ENCODE measurements at places on chromosomes 6 and 20.

- DNase-seq, result no peak
These were observed 19.7 kb upstream of the CALHM5 start for GRCh38 chr6:116491610-116492330.

DNA sequence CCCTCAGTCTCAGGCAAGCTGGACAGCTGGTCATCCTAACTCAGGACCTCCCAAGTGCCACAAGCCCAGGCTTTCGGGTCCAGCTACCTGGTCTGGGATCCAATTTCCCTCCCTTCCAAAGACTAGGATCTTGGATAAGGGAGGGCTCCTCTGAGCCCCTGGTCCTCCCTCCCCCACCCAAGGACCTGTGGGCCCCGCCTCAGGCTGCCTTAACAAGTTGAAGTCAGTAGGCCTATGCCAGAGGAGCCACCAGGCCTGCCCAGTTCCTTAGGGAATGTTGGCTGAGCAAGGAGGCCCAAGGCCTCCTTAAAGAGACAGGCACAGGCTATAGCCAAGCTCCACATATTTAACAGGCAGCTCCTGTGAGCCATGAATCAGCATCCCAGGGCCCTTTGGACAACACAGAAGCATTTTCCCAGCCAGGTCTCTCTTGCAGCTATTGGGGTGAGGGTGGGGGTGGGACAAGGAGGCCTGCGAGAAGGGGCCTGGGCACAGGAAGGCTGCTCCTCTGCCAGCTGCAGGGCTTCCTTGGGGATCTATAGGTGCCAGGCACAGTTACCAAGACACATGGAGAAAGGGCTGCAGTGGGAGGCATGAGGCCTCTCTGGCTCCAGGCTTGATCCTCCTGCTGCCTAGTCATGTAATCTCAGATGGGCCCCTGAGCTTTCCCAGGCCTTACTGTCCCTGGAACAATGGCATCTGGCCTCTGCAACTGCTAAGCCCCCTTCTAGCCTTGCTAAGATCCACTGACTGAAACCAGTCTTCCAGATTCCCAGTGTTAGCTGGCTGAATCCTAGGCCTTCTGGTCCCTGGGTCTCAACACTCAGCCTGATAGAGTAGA lies 27.4 kb upstream of the NOL4L start:
- no peak for DNase-seq

GRCh38 chr6:20873425-20874190 lies 339.4 kb downstream of the CDKAL1 start:
- no peak for DNase-seq

DNA sequence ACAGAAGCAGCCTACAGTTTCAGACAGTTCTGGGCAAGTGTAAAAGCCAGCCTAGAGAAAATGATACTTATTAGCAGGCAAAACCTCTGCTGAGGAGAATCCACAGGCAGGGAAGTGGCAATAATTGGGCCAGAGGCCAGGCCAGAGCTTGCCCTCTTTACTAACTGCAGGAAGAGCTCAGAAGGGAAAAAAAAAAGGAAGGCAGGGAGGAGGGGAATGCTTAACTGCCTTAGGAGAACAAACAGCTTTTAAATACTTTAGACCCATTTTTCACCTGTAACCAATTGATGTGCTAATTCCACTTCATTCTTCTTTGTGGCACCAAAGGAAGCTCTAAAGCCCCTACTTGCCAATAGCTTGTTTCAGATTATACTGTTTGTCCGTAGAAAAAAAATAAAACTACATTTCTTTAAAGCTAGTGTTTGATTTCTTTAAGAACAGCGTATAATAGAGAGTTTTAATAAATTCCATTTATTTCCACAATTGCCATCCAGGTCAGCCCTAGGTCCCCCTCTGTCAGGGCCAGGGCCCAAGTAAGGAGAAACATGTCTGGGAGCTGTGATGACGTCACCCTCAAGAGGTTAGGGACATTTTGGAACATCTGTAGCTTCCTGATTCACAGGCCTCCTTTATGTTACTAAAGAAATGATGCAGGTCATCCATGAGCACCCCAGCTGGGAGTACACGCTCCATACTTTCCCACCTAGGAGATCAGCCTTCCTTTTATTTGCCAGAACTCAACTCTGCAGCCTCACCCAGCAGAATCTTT lies 384.3 kb downstream of the CDC5L start:
- DNase-seq, result no peak

DNA sequence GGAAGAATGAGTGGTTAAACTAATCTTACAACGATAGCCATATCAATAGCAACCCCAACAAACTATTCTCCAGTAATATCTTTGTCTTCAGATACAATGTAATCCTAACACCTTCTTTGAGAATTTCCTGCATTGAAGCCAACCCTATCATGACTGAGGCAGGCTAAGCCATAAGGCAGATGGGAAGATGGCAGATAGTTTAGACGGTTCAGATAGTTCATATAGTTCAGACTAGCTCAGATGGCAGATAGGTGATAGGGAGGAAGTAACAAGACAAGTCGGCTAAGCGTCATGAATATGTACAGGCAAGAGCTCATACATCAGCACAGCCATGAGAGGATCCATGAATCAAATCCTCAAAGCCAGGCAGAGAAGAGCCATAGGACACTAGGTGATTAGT lies 39.1 kb upstream of the BEND6 start:
- DNase-seq, result no peak

DNA sequence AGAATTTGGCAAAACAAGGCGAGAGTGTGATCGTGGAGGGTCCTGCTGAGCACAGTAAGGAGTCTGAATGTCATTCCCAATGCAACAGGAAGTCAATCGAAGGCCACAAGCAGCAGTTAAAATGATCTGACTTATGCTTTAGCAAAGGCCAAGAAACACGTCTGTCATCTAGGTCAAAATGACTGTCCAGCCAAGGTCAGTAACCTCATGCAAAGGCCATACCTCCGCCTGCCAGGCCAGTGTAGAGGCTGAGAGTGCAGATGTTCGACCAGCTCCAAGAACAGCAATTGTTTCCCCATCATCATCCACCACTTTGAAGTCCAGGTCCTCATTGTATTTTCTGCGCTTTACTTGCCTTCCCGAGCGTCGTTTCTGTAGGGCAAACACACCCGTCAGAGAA lies 105.6 kb downstream of the CHD6 start:
- DNase-seq, result no peak

- no peak for DNase-seq
These were observed 14.3 kb downstream of the ID4 start for GRCh38 chr6:19851241-19852089.

DNA sequence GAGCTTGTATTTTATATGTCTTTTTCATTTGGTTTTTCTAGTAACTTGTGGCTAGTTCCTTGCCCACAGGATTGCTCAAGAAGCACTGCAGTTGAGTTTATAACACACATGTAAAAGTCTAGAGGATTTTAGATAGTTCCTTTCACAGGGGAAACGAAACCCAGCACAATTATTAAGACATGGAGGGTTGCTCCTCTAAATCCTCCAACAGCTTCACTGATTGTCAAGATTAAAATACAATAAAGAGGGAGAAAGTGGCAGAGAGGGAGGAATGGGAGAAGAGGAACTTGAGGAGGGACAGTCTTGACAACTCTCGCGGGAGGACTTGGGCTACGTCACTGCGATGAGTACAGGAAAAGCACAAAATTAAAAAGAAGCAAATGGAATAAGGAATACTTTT lies 9.7 kb upstream of the TBC1D7 start:
- DNase-seq, result no peak

- DNase-seq, result no peak
These were observed 301.8 kb downstream of the BTBD9 start for GRCh38 chr6:38337819-38338465.

DNA sequence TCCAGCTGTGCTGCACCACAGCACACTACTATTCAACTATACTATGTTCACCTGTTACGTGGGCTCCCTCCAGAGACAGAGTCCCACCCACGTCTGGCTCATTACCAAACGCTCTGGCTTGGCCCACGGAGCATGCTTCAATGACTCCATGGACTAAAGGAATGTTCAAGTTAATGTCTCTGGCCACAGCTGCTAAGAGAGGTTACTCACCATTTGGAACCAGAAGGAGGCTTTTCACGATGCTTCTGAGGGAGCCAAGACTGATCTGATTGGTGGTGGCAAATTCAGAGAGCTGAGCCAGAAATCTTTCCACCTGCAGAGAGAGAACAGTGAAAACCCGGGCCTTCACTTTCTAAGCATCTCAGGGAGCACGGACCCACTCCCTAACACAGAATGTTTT lies 15.6 kb downstream of the COMMD7 start:
- DNase-seq, result no peak

DNA sequence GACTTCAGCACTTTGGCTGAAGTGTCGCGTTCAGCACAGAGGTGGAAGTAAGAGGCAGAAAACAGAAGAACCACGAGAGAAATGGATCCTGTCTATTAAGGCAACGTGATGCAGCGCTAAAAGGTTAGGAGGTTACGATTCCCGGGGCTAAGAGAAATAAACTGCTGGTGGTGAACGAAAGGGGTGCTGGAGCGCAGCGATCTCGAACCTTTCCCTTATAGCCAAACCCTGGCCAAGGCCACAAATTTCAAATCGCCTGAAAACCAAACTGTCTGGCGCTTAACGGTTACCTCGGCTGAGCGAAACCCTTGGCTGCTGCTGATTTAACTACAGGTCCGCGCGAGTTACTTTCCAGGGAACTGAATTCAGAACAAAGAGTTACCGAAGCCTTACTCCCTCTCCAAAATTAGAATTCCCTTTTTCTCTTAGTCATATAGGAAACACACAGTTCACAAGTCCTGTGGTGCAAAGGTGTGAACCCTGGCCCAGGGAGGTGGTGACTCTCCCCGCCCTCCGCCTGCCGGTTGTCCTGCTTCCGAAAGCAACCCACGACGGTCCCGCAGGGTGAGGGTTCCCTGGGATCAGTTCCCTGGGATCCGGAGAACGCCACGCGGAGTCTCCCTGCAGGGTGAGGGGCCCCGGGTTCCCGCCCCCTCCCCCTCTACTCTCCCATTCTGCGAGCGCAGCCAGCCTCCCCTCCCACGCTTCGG lies 1.3 kb upstream of the SLC35D3 start:
- no peak for DNase-seq

DNA sequence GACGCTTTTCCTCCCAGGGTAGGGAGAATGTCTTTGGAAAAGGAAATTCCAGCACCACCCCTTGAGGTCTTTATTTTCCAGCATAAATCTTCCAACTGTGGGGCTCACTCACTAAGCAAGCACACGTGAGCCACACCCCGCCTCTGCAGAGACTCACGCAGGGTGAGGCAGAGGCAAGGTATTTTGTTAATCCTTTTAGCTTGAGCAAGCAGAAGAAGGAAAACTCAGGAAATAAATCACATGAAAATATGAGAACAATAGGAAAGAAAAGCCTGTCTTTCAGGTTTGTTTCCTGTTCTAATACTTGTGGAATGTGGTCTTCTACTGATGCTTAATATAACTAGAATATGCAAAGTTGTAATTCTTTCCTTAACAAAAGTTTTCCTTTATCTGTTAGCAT lies 4.1 kb upstream of the PHACTR2 start:
- no peak for DNase-seq
